KG1 (cell line): ENCODE measurements at places on chromosomes 7 and 10.
A peak's percentile ranks its signal among the peaks of the same experiment; 100 is the strongest.

DNA sequence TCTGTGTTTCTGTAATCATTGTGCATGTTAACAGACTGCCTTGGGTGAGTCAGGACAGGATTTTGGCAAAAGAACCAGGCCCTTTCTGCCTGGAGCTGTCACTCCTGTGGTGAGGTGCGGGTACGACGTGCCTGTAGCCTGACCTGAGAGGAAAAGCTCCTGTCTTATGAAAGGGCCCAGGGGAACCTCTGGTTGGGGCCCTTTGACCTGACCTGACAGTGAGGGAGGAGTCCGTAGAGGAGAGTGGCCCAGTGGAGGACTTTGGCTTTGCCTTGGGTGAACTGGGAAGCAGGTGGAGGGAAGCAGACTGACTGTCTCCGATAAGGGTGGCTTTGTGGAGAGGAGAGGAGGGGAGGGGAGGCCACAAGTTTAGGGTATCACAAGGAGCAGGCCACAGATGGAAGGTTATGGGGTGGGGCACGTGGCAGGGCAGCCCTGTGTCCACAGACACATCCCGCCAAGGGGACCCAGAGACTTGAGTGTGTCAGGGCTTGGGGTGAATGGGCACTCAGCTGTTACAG is 6.9 kb downstream of the PFKP start:
- no peak for DNase-seq

DNA sequence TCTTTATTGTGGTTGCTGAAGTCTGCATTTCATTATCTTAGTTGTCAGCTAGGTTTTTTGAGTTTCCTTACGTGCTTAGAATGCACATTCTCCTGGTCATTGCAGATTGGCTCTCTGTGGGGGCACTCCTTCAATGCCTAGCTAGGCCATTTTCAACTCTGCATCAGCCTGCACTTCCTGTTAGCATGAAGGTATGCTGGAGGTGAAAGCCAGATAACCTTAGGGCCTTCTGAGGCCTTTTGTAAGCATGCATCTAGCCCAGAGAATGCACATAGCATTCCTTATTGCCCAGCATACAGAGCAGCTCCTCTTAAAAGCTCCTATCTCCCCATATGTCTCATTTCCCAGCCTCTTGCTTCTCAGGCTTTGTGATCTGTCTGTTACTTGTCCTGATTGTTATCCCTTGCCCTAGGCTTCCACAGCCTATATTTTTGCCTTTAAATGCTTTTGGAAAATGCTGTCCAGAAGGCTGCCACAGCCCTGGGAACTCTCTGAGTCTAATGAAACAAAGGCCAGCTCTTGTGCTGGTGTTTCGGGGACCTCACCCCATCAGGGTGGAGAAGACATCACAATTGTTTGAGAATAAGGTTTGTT is 108.1 kb upstream of the IGFBP3 start:
- no peak for DNase-seq

GRCh38 chr7:12974451-12975166 is 287.2 kb downstream of the ARL4A start:
- DNase-seq, result no peak

DNA sequence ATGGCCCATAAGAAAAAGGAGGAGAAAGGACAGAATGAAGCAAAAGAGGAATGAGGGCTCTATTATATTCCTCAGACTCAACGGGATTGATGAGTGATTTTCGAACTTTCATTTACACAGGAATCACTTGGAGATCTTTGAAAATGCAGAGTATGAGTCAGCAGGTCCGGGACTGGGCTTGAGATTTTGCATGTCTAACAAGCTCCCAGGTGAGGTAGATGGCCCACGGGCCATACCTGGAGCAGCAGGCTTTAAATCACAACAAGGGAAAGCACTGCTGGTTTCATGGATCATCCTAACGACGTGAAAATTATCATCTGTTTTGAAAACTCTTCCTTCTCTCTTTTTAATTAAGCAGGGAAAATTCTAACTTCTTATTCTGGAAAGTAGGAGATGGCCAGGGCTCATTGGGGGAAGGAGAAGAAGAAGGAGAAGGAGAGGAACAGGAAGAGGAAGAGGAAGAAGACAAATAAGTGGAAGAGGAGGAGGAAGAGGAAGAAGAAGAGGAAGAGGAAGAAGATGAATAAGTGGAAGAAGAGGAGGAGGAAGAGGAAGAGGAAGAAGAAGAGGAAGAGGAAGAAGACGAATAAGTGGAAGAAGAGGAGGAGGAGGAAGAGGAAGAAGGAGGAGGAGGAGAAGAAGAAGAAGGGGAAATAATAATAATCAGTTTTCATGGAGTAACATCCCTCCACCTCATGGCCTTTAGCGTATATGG is 3.8 kb upstream of the SDK1 start:
- DNase-seq, result no peak

DNA sequence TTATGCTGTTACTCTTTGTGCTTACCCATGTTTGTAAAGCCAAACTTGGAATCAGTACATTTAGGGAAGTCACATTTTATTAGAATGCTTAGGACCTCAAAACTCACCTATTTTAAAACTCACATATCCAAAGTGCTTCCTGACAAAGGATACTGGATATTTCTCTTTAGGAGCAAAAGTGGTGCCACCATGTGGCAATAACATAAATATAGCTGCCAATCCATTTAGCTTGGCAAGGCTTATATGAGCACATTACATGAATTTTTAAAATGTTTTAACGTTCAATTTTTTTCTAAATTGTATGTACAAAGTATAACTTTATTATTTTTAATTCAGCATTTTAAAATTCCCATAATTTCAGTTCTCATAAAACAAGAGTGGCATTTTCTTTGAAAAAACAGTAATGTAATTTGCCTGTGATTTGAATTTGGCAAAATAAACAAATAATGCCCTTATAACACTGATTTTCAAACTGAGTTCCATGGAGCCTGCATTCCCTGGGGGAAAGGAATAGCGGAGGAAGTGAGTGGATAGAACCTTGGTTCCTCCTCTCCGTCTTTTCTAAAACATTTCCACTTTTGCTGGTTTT is 75.4 kb downstream of the HDAC9 start:
- no peak for DNase-seq

DNA sequence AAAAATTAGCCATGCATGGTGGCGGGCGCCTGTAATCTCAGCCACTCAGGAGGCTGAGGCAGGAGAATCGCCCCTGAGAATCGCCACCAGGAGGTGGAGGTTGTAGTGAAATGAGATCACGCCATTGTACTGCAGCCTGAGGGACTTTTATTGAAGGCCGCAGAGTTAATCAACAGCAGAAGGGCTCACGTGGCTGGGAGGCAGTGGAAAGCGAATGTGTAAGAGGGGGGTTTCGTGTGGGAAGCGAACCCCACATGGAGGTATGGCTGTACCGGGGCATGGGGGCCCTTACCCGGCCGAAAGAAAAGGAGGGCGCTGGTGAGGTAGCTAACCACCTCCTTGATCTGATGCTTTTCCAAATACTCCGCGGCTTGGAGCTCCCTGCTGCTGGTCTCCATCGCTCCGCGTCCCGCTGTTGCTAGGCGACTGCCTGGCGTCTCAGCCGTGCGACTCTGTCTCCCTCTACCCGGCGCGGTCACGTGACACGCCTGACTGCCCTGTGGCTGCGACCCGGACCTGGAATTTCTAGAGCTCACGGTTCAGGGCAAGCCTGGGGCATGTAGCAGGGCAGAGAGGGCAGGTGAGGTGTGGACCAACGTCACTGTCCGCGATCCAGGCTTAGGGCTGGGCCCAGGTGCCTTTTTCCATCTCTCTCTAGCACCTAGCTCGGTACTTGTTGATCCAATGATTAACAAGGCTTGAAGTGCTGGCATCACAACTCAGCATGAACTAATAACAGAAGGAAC is at the start of gene EFCAB10:
TSS of gene EFCAB10 (minus strand) at position 428 of the 746 bp plus-strand sequence. CDS start at position 398, 30 bp downstream.
- DNase-seq, result no peak

DNA sequence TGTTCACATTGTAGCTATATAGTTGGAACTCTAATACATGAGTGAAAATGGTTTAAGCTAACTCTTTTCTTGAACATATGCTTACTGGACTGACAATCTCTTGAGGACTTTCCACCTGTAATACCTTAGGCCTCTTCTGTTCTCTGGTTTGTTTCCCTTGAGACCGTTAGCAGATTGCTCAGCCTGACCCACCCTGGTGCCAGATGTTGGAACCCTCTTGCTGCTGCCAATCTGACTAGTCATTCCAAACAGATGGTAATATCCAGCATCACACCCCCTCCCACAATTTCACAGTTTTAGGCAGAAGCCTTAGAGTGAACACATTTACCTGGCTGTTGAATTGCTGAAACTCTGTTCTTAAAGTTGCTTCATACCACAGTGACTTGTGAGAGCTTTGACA is 18.7 kb downstream of the CALD1 start:
- DNase-seq, result no peak

- peak; percentile 4 for DNase-seq
Observed at GRCh38 chr7:43647673-43648472, 65.0 kb downstream of the STK17A start.

- DNase-seq, result no peak
Observed at GRCh38 chr10:13827076-13827797, 240.5 kb downstream of the PRPF18 start.

DNA sequence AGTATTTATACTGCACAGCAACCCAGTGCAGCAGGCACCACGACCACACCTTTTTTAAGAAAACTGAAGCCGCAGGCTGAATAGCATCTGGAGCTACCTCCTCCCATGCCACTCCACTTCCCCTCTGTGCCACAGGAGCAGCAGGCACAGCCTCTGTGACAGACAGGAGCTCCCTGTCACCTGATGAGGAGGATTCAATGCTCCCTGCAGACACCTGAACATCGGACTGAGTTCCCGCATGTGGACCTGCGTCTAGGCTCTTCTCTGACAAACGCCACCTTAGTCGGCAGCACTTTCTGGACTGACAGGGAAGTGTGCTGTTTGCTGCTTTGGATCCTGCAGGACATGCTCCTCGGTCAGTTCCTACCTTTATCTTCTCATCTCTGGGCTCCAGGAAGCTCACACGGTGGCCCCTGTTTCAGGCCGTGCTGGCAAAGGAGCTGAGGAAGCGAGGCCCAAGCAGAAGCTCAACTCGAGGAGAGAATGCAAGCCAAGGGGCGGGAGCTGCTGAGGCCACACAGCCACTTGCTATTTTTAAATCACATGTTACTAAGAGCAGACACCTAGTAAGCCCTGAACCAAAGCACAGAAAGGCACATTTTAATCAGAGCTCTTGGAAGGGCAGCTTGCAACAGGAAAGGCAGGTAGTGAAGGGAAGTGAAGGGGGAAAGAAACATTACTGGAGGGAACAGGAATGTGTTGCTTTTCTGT is 56.6 kb downstream of the VOPP1 start:
- no peak for DNase-seq

DNA sequence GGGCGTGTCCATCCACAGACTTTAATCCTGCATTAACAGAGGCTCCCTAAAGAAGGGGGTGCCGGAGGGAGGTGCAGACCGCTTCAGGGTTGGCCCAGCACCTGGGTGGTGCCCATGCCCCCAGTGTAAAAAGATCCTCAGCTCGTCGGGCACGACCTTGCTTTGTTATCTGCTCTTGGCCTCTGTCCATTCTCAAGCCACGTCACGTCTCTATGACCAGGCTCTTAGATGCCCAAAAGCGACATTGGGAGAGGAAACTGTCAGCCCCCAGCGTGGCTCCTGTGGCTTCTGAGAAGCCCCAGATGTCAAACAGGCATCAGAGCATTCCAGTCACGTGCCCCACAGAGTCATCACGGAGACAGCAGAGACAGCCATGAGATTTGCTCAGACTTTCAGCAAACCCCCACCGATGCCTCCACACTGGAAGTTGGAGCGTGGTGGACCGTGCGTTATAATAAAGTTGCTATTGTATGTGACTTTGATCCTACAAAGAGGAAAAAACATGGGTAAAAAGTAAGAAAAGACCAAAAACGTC is 55.5 kb downstream of the PTPRN2 start:
- no peak for DNase-seq
